ENCODE measurements at places on chromosomes 1 and 21. TPM values are rescaled to one million over a fixed set of nuclear protein-coding genes. Genes with fewer than 3 reads are reported as not detected.

Gene ACBD6
- 66.2 TPM for total RNA-seq

Gene GGPS1
- 8.9 TPM for total RNA-seq

Gene PTAFR
- total RNA-seq: 5.4 TPM

Gene MLLT11
- total RNA-seq: 1.9 TPM

Gene TNNT2
- not detected for total RNA-seq

Gene CFAP107
- total RNA-seq: not detected

Gene TPTE
- not detected for total RNA-seq

Gene KCND3
- under 0.01 TPM for total RNA-seq

Gene LEPR
- total RNA-seq: 3.5 TPM

Gene GBP7
- not detected for total RNA-seq

Gene PIK3R3
- total RNA-seq: 3.5 TPM

Gene FDPS
- total RNA-seq: 85.4 TPM

Gene SLFNL1
- total RNA-seq: 1.6 TPM

Gene ARHGAP29
- 0.27 TPM for total RNA-seq

Gene APCS
- total RNA-seq: not detected

Gene JTB
- 106 TPM for total RNA-seq

Gene ADAM30
- not detected for total RNA-seq

Gene SLC16A4
- total RNA-seq: under 0.01 TPM

Gene NUDT4B
- 11.8 TPM for total RNA-seq

Gene REN
- 8.3 TPM for total RNA-seq

Gene SEMA6C
- 10.2 TPM for total RNA-seq

Gene GJB3
- total RNA-seq: under 0.01 TPM

Gene CHODL
- under 0.01 TPM for total RNA-seq

Gene WNT3A
- total RNA-seq: not detected

Gene EVI5
- 6.5 TPM for total RNA-seq

Gene ANGPTL3
- not detected for total RNA-seq

Gene ITLN2
- not detected for total RNA-seq

Gene PADI4
- 4.3 TPM for total RNA-seq

Gene MIB2
- total RNA-seq: 56.8 TPM

Gene PRAMEF13
- not detected for total RNA-seq

Gene EDN2
- not detected for total RNA-seq

Gene FCRL6
- under 0.01 TPM for total RNA-seq

Gene FCAMR
- total RNA-seq: not detected

Gene FCRL5
- 1.1 TPM for total RNA-seq

Gene DMBX1
- total RNA-seq: not detected

Gene ZNF695
- 1.3 TPM for total RNA-seq

All from hematopoietic multipotent progenitor cell (in vitro differentiated cells).